ENCODE measurements at places on chromosomes 13 and 19. TPM values are rescaled to one million over a fixed set of nuclear protein-coding genes. Genes with fewer than 3 reads are reported as not detected.

The LRG1 gene
- total RNA-seq: 0.06 TPM

The PBX4 gene
- total RNA-seq: 1.9 TPM

The LGALS4 gene
- 0.17 TPM for total RNA-seq

The CYSLTR2 gene
- not detected for total RNA-seq

The ALG11 gene
- total RNA-seq: 8.8 TPM

The IGFL2 gene
- 1.5 TPM for total RNA-seq

The SIX5 gene
- 23.9 TPM for total RNA-seq

The ZNF682 gene
- not detected for total RNA-seq

Measured in A549 treated with Hydrocortisone at 1 μM for 4 hours (cell line).